GM13977 (cell line): ENCODE measurements at places on chromosomes 5 and 9.

GRCh38 chr9:126527109-126527825 lies 86.5 kb upstream of the LMX1B start:
- no peak for DNase-seq

DNA sequence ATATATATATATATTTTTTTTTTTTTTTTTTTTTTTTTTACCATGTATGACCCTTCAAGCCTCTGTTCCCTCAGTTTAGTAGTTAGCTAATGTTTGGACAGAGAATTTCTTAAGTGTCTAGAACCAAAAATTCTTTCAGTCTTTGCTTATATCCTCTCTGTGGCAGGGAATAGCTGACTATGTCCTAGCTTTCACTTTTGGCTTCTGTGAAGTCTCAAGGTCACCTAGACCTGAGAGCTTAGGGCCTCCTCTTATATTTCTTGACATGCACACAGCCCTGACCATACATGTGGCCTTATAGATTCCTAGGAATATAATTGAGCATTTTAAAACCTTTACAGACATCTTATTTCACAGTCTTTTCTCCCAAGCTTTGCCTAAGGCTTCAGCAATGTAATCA lies 930.8 kb upstream of the CDH9 start:
- no peak for DNase-seq

DNA sequence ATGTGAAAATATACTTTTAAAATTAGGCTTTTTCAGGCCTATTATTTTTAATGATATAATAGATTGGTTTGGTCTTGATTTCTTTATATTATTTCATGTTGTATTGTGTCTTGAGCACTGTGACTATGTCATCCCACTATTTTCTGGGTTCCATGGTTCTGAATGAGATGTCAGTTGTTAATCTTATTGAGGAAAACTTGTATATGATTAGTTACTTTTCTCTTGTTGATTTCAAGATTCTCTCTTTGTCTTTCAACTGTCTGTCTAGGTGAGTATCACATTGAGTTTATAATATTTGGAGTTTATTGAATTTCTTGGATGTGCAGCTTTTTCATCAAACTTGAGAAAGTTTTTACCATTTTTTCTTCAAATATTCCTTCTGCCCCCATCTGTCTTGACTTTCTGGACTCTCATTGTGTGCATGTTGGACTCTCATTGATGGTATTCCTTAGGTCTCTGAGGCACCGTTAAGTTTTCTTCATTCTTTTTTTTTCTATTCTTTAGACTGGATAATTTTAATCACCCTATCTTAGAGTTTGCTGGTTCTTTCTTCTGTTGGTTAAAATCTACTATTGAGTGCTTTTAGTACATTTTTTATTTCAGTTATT lies 175.8 kb downstream of the TMEM167A start:
- DNase-seq: no peak

- no peak for DNase-seq
Measured at GRCh38 chr5:136043551-136043950, 14.8 kb downstream of the TGFBI start.

GRCh38 chr9:108913391-108913790 lies 20.5 kb downstream of the ELP1 start:
- DNase-seq: no peak
